ENCODE measurements at places on chromosomes 5 and 9. TPM values are rescaled to one million over a fixed set of nuclear protein-coding genes. Genes with fewer than 3 reads are reported as not detected.

DNA sequence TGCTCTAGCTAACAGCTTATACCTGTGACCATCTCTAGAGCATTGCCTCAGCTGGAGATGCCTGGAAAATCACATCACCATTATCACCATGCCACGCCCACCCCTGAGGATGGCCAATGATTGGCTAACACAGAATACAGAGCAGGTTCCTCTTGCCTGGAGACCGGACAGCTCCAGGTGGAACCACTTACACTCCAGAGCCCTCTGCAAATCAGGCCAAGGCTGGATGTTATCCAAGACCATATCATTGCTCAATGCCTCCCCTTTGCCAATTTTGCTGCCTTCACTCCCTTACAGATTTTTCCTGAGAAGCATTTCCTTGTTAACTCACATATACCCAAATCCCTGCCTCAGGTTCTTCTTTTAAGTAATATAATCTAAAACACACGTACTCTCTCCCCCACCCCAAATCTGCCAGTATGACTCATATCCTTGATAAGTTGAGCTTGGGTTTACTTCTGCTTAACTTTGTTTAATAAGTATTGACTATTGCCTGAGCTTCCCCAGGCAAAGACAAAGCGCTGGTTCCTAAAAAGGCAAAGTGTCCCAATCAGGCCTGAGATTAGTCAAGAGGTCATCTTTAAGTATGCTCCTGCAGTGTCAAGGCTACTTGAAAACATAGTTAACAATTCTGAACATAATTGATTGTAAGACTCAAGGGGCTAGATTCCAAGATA lies 309.6 kb downstream of the EPB41L4A start:
- no peak overlapping the region for H3K27ac ChIP-seq
- H3K27me3 ChIP-seq: no peaks in the 10 kb centered on the region
- no peak overlapping the region for H3K4me3 ChIP-seq
- no peak for DNase-seq
- no peaks in the 10 kb centered on the region for H3K36me3 ChIP-seq

DNA sequence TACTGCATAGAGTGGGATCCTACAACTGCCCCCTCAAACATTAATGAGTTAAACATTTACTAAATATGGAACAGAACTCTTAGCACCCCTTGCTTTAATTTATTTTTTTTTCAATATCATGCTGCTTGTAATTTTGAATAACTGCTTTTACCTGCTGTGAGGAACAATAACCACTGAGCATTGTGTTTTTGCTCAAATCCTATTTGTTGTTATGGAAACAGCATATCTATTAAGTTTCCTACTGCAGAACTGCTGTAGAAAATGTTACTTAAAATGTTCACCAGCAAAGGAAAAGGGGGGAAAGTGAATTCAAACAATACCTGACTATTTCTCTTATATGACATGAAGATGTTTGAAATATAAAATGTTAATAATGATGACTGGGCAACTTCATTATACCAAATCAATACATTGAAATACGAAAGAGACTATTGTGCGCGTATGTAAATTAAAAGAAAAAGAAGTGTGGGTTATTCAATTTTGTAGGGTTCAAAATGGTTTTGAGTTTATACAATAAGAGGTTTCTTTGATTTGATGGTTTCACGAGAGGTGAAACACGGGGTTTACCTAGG lies 1043.8 kb upstream of the NUDT12 start:
- no peak overlapping the region for H3K4me3 ChIP-seq
- no peaks in the 10 kb centered on the region for H3K4me1 ChIP-seq
- H3K36me3 ChIP-seq: no peaks in the 10 kb centered on the region

DNA sequence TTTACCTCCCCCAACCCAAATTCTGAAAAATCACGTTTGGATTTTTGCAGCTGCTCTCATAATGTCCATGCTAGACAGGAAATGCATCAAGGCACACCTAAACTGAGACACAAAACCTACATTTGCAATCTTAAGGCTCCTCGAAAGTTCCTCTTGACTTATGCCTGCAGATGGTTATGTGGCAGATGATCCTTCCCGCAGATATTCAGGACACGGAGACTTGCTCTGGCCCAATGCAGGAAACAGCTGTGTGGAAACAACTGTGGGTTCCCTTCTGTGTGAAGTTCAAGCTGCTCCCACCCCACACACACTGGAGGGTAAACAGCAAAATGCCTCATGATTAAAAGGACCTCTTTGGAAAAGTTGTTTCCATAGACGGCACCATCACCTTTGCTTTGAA lies 253.8 kb downstream of the EBF1 start:
- H3K4me3 ChIP-seq: no peak overlapping the region
- H3K36me3 ChIP-seq: no peaks in the 10 kb centered on the region
- H3K4me1 ChIP-seq: no peaks in the 10 kb centered on the region
- H3K27me3 ChIP-seq: peaks cover 3% of the 10 kb centered on the region
- H3K27ac ChIP-seq: no peak overlapping the region

- no peaks in the 10 kb centered on the region for H3K4me1 ChIP-seq
- H3K27me3 ChIP-seq: no peaks in the 10 kb centered on the region
- H3K36me3 ChIP-seq: peaks cover 13% of the 10 kb centered on the region
- no peak for DNase-seq
These were observed 18.1 kb downstream of the GPBP1 start for GRCh38 chr5:57191986-57192385.

DNA sequence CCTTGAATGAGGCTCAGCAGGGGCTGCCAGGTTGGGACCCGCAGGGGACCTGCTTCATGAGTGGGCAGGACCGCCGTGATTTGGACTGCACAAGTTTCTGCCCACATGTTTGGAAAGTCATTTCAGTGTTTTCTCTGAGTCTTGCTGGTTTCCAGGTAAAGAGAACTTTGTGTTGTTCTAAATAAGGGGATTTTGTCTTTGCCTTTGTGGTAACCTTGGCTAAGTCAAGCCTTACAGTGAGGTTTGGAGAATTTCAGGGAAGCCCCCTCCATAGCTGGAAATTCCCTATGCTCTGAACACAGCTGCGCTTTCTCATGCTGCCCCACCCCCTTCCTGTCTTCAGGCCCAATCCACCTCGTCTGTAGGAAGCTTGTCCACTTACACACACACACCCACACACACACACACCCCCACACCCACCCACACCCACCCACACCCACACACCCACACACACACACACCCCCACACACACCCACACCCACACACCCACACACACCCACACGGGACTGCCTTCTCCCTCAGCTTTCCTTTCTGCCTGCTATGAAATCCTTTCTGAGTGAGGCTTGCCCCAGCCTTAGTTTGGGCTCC lies 270.1 kb downstream of the HSPA4 start:
- DNase-seq: no peak
- no peaks in the 10 kb centered on the region for H3K36me3 ChIP-seq
- no peak overlapping the region for H3K4me3 ChIP-seq

- no peak overlapping the region for H3K4me3 ChIP-seq
- H3K27me3 ChIP-seq: no peaks in the 10 kb centered on the region
- H3K36me3 ChIP-seq: peaks cover 11% of the 10 kb centered on the region
- DNase-seq: no peak
These were observed 11.3 kb downstream of the FBXO38 start for GRCh38 chr5:148395031-148395430.

GRCh38 chr9:68852941-68853340 lies 147.9 kb downstream of the PIP5K1B start:
- no peak overlapping the region for H3K4me3 ChIP-seq
- H3K36me3 ChIP-seq: peaks cover 17% of the 10 kb centered on the region
- no peaks in the 10 kb centered on the region for H3K4me1 ChIP-seq
- no peaks in the 10 kb centered on the region for H3K27me3 ChIP-seq
- DNase-seq: no peak

GRCh38 chr9:87127978-87128614 lies 180.8 kb upstream of the GAS1 start:
- no peak for DNase-seq
- H3K4me3 ChIP-seq: no peak overlapping the region
- no peaks in the 10 kb centered on the region for H3K27me3 ChIP-seq
- no peak overlapping the region for H3K27ac ChIP-seq

- H3K27ac ChIP-seq: peak overlapping the region; percentile 94
- no peaks in the 10 kb centered on the region for H3K36me3 ChIP-seq
- no peaks in the 10 kb centered on the region for H3K27me3 ChIP-seq
- DNase-seq: peak; percentile 67
These were observed 111.9 kb downstream of the NR6A1 start for GRCh38 chr9:124659099-124659659.

GRCh38 chr9:109139851-109140250 lies 20.1 kb upstream of the TMEM245 start:
- no peaks in the 10 kb centered on the region for H3K36me3 ChIP-seq
- H3K27ac ChIP-seq: no peak overlapping the region
- no peaks in the 10 kb centered on the region for H3K27me3 ChIP-seq
- no peak for DNase-seq

- no peaks in the 10 kb centered on the region for H3K27me3 ChIP-seq
- DNase-seq: no peak
- peaks cover 25% of the 10 kb centered on the region for H3K36me3 ChIP-seq
These were observed 18.1 kb downstream of the NFIL3 start for GRCh38 chr9:91405343-91406077.

DNA sequence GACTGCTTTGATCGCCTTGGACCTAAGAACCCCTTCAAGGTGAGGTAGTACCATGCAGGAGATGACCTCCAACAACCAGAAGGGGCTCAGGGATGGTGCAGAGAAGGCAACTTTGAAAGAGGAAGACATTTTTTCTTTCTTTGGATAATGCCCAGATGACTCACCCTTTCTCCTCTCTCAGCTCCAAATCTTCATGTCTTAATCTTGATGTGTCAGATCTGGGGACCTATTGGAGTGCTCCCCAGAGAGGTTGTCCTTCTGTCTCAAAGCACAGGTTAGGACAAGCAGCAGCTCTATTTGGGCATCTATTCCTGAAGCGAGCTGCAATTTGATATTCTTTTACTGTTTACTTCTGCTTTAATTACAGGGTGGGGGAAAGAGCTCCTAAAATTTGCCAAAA lies 229.9 kb upstream of the MAP3K1 start:
- H3K27ac ChIP-seq: no peak overlapping the region
- no peaks in the 10 kb centered on the region for H3K27me3 ChIP-seq
- no peaks in the 10 kb centered on the region for H3K36me3 ChIP-seq
- H3K4me1 ChIP-seq: peaks cover 10% of the 10 kb centered on the region
- no peak overlapping the region for H3K4me3 ChIP-seq

GRCh38 chr9:35367451-35367850 lies 122.5 kb upstream of the RUSC2 start:
- peaks cover 3% of the 10 kb centered on the region for H3K4me1 ChIP-seq
- no peak overlapping the region for H3K27ac ChIP-seq
- DNase-seq: no peak
- H3K4me3 ChIP-seq: no peak overlapping the region
- H3K36me3 ChIP-seq: peaks cover 15% of the 10 kb centered on the region

DNA sequence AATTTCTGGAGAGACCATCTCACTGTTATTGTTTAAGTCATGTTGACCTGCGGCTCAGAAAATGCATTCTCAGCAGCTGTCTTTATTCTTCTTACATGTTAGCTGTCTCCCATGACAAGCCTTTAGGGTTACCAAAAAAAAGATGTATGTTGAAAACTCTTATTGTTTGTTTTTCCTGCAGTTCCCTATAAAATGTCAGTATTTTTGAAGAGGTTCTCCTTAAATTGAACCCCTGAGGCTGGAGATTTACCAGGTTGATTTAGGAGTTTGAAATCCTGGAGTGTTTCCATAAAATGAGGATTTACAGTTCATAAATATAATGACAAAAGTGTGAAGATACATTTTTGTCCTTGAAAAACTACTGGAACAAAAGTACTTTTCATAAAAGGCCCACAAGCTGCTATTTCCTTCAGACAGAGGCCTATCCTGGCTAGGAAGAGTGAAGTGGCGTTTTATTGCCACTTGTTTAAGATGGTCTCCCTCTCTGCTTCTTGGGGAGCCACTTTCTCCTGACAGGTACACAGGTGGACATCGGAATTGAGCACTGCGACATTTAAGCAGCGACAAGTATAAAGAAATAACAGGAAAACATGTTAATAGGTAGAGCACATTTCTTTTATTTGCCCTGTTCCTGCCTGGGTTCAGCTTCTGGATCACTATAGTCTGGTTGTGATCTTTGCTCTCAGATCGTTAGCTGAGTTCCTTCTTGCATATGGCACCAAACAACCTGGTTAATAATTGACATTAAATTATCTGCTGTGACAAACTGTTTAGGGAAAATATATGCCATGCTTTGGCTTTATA lies 344.8 kb upstream of the RPS23 start:
- H3K27ac ChIP-seq: peak overlapping the region; percentile 90
- no peaks in the 10 kb centered on the region for H3K36me3 ChIP-seq
- H3K4me3 ChIP-seq: no peak overlapping the region
- H3K27me3 ChIP-seq: no peaks in the 10 kb centered on the region
- peaks cover 41% of the 10 kb centered on the region for H3K4me1 ChIP-seq

DNA sequence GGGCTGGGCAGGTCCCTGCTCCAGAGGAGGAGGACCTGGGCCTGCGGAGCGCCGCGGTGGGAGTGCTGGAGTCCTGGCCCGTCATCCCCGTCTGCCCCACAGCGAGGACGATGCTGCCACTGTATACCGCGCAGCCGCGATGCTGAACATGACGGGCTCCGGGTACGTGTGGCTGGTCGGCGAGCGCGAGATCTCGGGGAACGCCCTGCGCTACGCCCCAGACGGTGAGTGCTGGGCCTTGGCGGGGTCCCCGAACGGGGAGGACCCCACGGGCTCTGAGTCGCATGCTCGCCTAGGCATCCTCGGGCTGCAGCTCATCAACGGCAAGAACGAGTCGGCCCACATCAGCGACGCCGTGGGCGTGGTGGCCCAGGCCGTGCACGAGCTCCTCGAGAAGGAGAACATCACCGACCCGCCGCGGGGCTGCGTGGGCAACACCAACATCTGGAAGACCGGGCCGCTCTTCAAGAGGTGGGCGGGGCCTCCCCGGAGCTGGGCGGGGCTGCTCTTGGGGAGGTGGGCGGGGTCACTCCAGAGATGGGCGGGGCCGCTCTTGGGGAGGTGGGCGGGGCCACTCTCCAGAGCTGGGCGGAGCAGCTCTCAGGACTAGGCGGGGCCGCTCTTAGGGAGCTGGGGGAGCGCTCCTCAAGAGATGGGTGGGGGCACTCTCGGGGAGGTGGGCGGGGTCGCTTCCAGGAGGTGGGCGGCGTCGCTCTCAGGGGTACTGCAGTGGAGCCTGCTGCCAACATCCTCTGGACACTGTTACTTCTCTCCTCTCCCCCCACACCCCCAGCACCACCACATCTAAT lies 13.1 kb downstream of the LRRC26 start:
- no peaks in the 10 kb centered on the region for H3K36me3 ChIP-seq
- H3K27ac ChIP-seq: no peak overlapping the region
- peaks cover 64% of the 10 kb centered on the region for H3K27me3 ChIP-seq

PCDHA9 gene
- polyA plus RNA-seq: 0.24 TPM

PKD2L2 gene
- 0.15 TPM for polyA plus RNA-seq

PPP3R2 gene
- 0.01 TPM for polyA plus RNA-seq

ARHGAP26 gene
- polyA plus RNA-seq: 31.8 TPM

POLE3 gene
- 48.0 TPM for polyA plus RNA-seq

GBGT1 gene
- 8.7 TPM for polyA plus RNA-seq

NOL6 gene
- 22.2 TPM for polyA plus RNA-seq

FOXB2 gene
- not detected for polyA plus RNA-seq

ARHGEF39 gene
- 5.2 TPM for polyA plus RNA-seq
